ENCODE measurements at places on chromosomes 3 and 15.

DNA sequence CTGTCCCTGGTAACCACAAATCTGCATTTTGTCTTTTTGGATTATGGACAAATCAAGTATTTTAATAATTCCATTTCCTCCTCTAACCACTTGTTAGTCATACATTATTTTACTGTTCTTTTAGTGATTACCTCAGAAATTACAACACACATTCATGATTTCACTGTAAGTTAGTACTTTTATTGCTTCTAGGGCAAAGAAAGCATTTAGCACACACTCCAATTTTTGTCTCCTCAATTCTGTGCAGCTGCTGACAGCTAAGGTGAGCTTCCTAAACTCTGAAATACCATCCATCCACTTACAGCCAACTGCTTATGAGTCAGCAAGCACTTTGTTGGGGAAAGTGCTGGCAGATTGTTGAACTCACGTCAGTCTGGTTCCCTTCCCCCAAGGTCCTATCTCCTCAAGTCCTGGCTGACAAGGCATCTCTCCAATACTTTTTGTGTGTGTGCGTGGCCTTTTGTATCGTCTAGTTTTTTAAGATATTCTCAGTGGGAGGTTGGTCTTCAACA lies 49.4 kb upstream of the TNFAIP8L3 start:
- no peak for DNase-seq

DNA sequence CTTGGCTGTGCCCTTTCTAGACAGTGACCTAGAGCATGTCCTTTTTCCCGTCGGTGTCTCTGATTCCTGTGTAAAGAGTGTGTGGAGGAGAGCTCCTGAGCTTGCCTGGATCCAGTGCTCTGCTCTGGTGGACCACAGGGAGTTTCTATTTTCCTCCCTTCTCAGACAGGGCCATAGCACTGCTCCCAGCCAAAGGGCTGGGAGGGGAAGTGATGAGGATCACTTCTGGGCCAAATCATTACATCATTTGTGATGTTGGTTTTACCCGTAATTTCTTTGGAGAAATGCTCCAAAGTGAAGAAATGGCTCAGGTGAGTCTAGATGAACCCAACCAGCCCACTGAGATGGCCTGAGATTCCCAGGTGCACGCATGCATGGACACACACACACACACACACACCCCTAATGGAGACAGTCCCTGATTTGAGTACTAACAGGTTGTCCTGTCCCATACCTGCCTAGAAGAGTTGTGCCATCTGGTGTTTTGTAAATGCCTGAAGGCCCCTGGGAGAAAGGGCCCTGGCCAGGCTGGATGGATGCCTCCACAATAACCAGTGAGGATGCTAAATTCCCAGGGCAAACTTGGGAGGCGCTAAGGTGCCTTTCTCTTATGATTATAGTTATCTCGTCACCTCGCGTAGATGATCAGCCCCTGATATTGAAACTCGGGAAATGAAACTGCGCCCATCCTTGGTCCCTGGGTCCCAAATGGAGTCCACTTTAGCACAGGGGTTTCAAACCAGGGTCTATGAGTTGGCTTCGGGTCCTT lies 86.9 kb downstream of the ASB7 start:
- DNase-seq, result no peak

DNA sequence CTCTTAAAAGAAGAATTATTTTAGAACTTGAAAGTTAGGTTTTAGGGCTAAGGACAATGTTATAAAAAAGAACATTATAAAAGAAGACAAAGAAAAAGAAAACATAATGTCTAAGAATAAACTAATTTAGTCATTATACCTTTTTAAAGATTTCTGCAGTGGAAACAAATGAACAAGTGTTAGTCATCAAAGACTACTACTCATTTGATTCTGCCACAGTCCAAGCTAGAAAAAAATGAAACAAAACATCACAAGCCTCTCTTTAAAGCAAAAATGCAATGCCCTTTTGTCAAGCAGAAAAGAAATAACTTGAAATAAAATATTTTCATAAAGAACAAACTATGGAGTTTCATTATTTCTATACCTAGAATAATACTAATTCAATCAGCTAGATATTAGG lies 102.0 kb downstream of the TBC1D5 start:
- no peak for DNase-seq

DNA sequence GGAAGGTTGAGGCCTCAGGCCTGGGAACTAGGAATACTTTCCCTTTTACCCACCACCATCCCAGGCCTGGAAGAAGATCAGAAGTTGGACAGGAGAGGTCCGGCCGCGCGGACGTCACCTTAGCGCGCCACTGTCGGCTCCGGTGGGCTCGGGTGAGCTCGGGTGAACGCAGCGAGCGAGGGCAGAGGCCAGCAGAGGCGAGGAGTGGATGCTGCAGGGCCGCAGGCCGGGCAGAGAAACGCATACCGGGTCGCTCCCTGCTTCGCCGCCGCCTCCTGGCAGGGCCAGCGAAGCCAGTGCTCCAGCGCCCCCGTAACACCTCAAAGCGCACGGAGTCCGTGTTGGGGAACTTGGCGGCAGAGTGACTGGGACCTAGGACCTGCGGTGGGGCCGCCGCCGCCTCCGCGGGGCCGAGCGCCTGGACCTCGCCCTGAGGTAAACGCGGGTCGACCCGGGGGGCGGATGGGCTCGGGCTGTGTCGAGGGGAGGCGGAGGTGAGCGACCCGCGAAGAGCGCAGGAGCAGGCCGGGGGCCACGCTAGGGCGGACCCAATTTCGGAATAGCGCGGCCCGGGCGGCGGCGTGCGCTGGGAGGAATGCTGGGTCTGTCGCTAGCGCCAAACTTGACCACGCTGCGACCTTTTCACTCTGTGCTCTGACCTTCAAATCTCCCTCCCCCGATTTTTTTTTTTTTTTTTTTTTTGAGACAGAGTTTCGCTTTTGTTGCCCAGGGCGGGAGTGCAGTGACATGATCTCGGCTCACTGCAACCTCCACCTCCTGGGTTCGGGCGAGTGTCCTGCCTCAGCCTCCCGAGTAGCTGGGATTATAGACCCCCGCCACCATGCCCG lies 1.6 kb downstream of the CYP11A1 start:
- DNase-seq, result peak; percentile 42

GRCh38 chr15:79615754-79616153 lies 183.6 kb downstream of the MINAR1 start:
- no peak for DNase-seq

DNA sequence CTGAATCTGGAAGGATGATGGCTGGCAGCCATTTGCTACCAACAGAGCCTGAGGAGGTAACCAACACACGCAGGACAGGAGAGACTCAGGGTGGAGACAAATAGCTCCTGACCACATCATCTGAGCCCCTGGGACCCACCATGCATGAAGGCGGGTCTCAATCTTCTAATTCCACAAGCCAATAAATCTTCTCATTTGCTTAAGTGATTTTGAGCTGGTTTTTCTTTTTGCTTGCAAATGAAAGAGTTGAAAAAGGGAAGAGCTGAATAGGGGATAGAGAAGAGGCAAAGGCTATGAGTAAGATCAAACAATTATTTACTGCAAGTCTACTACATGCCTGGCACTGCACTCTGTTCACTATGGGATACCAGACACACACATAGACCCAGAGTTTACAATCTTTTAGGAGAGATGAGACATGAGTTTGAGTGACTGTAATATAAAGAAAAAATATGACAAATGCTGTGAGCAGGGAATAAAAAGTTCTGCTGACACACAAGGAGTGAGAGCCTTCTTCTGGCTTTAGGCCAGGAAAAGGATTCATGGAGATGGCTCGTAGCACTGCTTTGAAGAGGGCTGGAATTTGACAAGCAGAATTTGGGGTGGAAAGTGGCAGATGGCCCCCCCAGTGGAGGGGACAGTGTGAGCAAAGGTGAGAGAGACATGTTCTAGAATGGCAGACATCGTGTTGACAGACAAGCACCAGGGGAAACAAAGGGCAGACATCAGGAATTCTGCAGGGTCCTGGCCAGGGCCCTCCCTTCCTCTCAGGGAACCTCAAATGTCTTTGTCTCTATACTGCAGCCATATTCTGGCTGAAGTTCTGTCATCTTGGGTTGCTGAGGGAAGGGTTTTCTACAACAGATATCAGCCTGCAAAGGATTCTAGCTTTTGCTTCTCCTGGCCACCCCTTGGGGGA lies 69.8 kb upstream of the WNT5A start:
- DNase-seq, result no peak

DNA sequence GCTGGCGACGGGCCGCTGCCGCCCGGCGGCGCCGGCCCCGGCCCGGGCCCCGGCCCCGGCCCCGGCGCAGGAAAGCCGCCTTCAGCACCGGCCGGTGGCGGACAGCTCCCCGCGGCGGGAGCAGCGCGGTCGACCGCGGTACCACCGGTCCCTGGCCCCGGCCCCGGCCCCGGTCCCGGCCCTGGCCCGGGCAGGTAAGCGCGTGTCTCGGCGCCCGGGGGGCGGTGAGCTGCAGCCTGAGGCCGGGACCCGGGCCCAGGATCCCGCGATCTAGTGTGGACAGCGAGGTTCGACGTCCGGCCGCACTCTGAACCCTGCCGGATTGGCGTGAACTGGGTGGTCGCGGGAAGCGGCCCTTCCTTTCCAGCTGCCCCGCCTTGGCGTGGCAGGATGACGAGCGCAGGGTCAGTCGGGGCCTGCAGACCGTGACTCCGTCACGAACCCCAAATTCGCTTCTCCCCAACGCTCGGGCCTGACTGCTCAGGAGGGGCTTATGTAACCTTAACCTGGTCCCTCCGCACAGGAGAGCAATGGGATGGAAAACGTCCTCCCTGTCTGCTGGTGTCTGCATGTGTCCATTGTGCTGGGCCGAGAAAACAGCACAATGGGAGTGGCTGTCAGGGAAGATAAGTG lies 472 bp downstream of the BSN start:
- peak; percentile 46 for DNase-seq

GRCh38 chr15:93982226-93982727 lies 249.1 kb upstream of the MCTP2 start:
- peak; percentile 28 for DNase-seq

- DNase-seq, result no peak
Measured at GRCh38 chr3:100420885-100421284, 19.5 kb downstream of the LNP1 start.

DNA sequence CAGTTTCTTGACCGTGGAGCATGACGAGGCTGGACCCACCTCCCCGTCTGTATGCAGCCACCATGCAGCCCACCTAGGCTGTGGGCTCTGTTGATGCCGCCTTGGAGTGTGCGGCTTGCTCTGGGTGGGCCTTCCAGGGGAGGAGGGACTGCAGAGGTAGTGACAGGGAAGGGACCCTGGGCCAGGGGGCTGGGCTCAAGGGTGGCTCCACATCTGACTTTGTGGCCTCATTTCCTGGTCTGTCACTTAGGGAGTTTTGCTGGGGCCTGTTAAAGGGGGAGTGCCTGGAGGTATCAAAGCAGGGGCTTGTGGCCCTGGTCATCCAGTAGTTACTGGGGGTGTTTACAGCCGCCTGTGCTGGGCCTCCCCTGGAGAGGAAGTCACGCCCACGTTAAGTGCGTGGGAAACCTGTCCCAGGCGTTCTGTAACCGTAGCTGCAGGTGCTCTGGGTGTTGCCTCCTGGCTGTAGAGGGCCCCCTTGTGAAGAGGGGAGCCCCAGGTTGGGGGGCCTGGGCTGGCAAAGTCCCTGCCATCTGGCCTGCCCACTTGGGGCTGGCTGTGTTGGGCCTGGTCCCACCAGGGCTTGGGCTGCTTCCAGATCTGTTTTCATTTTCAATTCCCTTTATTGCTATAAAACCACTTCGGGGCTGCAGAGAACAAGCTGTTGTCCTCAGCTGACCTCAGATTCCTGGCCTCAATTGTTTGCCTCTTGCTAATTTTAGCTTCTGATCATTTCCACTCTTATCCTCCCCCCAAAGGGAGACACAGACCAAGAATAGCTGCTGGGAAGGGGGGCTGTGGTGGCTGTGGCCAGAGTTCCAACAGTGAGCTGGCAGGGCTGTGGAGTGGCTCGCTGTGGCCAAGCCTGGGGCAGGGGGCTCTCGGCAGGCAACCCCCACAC lies 26.5 kb downstream of the KLF13 start:
- peak; percentile 69 for DNase-seq

- DNase-seq, result no peak
Measured at GRCh38 chr15:35774653-35775052, 228.7 kb upstream of the DPH6 start.

- DNase-seq, result no peak
Measured at GRCh38 chr3:53936347-53936746, 44.7 kb upstream of the SELENOK start.

GRCh38 chr3:185172086-185173049 lies 19.5 kb upstream of the C3orf70 start:
- no peak for DNase-seq

- no peak for DNase-seq
Measured at GRCh38 chr3:152927131-152927530, 92.2 kb downstream of the P2RY1 start.

DNA sequence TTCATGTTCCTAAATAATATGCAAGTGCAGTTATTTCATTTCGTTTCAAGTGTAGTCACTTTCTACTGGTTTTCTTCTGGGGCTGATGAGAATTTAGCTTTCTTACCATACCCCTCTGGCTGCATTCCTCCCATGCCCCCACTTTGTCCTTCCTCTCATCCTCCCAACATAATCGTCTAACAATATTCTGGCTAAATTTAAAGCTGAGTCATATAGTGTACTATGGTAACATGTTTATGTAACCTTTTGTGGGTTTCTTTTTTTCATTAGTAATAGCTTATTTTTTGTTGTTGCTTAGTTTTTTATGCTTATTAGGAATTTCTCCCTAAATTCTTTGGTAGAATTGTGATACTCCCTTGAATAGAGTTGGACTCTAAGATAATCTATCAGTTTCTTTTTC lies 30.5 kb downstream of the DUT start:
- no peak for DNase-seq

- no peak for DNase-seq
Measured at GRCh38 chr3:94011233-94011711, 17.1 kb downstream of the STX19 start.

DNA sequence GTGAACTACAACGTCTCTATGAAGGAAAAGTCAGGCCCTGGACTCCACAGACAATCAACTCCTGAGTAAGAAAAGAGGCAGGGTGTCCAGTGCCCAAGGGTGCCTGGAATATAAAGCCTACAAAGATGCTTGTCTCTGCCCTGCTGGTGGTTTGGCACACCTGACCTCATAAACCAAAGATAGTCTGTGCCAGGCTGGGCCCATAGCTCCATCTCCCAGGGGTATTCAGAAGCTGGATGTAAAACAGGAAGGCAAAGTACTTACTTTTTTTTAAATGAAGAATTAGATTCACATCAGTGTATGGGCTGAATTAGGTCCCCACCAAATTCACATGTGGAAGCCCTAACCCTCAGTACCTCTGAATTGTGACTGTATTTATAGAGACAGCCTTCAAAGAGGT lies 66.6 kb upstream of the HERC1 start:
- DNase-seq, result no peak

- no peak for DNase-seq
Measured at GRCh38 chr15:26449291-26449690, 323.6 kb downstream of the GABRB3 start.

GRCh38 chr3:12839156-12839946 lies 2.0 kb downstream of the RPL32 start:
- no peak for DNase-seq

GRCh38 chr3:129003578-129004112 lies 2.5 kb downstream of the EFCC1 start:
- no peak for DNase-seq

- DNase-seq, result no peak
Measured at GRCh38 chr15:84715441-84716035, 401 bp downstream of the SEC11A start.

GRCh38 chr3:9747267-9747666 lies 2.5 kb upstream of the OGG1 start:
- DNase-seq, result no peak

- peak; percentile 85 for DNase-seq
Measured at GRCh38 chr15:94844538-94845389, 613.4 kb downstream of the MCTP2 start.
